ENCODE measurements at places on chromosomes 7 and 10.

- no peak for DNase-seq
These were observed 511 bp upstream of the NRP1 start for GRCh38 chr10:33334805-33335550.

- DNase-seq = no peak
These were observed 112.1 kb downstream of the FAM53B start for GRCh38 chr10:124632064-124632531.

DNA sequence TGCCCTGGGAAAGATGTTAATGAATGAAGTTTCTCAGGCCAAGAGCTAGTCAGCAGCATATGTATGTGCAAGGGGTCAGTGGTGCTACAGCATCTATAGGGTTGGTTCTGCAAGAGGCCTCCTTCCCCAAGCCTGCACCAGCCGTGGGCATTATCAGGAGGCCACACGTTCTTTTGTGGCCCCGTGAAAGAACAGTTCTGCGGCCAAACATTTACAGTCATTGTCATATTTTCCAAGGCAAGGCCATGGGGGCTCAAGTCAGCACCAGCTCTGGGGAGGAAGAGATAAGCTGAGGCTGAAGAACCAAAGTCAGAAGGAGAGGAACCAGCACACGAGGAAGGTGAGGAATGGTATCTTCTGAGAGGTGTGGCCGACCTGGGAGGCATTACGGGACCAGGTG is 54.4 kb upstream of the TMEM72 start:
- DNase-seq = no peak

GRCh38 chr10:100654782-100655325 is 90.5 kb upstream of the PAX2 start:
- DNase-seq = no peak

DNA sequence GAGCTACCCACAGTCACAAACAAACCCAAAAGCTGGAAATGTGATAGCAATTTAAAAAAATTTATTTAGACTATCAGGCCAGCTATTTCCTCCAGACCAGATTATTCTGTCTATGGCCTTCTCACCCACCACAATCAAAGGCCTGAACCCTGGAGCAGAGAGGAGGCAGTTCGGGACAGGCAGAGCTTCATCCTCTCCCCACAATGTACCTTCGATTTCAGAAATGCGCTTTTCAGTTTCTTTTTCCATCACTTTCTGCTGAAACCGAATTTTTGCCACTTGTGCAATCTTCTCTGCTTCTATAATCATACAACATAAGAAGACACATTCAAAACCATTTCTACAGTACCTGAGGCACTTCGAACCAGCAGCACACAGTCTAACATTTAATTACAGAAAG is 29.9 kb downstream of the ERLIN1 start:
- DNase-seq = no peak

- no peak for DNase-seq
These were observed 258.1 kb downstream of the KLF6 start for GRCh38 chr10:3526727-3527501.

GRCh38 chr7:68394131-68394530 is 1204.1 kb upstream of the AUTS2 start:
- no peak for DNase-seq

GRCh38 chr10:91034494-91035159 is 113.7 kb upstream of the ANKRD1 start:
- DNase-seq = no peak

DNA sequence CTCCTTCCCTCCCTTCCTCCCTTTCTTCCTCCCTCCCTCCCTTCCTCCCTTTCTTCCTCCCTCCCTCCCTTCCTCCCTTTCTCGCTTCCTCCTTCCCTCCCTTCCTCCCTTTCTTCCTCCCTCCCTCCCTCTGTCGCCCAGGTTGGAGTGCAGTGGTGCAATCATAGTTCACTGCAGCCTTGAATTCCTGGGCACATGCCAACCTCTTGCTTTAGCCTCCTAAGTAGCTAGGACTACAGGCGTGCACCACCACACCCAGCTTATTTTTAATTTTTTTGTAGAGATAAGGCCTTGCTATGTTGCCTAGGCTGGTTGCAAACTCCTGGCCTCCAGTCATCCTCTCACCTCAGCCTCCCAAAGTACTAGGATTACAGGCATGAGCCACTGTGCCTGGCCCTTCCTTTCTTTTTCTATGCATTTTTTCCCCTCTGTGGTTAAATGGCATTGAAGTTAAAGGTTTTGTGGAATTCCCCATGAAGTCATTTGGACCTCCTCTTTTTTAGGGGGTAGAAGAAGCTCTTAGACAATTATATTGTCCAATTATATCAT is 9.6 kb downstream of the KLHDC10 start:
- DNase-seq = no peak

DNA sequence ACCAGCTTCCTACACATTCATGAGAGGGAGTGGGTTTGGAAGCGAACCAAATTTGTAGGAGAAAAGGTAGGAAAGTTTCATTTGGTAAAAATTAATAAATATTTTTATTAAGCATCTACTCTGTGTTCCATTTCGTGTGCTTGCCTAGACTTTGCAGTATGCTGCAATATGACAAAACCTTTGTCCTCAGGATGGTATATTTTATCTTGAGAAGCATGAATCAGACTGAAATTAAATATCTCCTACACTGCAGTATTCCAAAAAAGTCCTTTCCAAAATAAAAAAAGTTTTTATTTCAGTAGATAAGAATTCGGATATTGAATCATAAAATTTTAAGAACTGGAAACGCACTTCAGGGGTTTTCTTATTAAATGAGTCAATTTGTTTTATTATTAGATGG is 47.7 kb downstream of the ANK3 start:
- DNase-seq = no peak

GRCh38 chr10:1130995-1131790 is 75.0 kb downstream of the WDR37 start:
- DNase-seq = no peak

DNA sequence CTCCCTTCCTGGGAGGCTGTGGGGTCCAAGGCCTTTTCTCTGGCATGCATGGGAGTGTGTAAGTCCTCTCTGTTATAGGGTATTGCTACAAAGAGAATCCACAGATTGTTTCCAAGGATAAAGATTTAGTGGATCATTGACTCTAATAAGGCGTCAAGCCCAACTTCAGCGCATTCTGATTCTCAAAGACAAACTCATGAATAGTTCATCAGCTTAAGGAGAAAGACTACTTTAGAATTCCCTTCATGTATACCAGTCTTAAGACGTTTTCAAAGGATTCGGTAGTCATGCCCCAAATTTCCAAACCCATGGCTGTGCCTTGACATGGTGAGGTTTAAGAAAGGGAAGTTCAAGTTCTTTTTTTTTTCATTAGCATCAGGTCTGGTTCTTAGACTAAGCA is 46.6 kb upstream of the ABLIM1 start:
- DNase-seq = no peak
